ENCODE measurements at places on chromosomes 13 and 19.

DNA sequence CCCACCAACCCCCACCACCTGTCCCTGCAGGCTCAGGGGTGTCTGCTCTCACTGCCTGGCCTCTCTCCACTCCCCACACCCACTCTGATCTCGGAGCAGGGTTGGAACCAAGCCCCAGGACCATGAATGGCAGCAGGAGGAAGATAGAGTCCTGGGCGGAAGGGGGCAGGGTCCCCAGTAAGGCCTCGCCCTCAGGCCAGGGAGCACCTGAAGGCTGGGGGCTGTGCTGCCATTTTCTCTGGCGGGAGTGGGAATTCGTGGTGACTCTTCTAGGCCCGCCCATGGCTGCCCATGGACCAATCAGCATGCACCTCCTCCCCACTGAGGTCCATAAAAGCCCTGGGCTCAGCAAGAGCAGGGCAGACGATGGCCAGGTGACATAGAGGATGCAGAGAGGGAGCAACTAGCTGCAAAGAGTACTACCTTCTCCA, 25.0 kb downstream of the KBTBD6 start:
- no peak for DNase-seq

DNA sequence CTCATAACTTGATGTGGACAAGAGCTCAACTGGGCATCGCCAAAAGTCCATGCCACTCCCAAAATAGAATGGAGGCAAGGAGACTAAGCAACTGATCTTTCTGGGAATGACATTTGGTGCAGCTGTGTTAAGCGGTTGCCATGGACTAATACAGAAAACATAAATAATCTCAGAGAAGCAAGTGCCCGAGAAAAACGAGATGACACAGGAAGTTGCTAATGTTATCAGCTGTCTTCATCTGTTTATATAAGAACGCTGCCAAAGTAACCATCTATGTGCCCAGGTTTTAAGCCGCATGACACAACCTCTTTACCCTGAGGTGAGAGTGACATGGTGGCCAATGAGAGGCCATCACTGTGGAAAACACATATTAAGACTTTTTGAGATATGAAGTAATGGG, 54.9 kb upstream of the SACS start:
- no peak for DNase-seq

DNA sequence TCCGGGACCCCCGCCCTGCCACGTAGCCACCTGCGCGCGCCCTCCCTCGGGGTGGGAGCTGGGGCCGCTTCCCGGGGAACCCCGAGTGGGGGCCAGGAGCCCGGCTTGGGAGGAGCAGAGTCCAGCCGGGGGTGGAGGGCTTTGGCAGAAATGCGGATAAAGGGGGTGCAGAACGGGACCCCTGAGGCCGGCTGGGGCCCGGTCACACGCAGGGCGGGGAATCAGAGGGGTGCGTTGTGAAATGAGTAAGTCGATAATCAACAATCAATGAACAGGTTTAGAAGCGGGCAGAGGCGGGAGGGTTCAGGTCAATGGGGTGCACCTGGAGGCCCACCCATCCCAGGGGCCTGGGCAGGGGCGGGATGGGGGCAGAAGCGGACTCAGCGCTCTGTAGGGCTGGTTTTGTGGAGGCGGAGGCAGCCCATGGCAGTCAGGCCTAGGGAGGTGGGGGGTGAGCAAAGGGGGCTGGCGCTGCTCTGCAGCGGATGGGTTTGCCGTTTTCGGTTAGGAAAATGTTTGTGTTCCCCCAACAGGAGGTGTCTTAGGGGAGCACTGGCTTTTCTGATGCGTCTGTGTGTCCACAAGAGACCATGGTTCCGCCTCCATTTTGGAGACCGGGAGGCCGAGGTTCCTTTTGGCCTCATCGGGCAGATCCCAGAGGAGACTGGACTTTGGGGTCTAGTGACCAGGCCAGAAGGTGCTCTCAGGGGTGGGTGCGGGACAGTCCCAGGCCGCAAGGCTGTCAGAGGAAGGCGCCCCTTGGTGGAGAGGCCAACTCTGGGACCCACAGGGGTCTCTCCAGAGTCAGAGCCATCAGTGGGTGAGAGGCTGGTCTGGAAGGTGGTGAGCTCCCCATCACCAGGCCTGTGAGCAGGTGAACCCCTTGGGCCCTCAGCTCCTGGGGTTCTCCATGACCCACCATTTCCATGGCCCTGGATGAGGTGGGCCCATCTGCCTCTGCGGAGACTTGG, 683 bp upstream of the DIRAS1 start:
- no peak for DNase-seq

- no peak for DNase-seq
Measured at GRCh38 chr13:87131611-87132010, 539.6 kb upstream of the SLITRK5 start.

DNA sequence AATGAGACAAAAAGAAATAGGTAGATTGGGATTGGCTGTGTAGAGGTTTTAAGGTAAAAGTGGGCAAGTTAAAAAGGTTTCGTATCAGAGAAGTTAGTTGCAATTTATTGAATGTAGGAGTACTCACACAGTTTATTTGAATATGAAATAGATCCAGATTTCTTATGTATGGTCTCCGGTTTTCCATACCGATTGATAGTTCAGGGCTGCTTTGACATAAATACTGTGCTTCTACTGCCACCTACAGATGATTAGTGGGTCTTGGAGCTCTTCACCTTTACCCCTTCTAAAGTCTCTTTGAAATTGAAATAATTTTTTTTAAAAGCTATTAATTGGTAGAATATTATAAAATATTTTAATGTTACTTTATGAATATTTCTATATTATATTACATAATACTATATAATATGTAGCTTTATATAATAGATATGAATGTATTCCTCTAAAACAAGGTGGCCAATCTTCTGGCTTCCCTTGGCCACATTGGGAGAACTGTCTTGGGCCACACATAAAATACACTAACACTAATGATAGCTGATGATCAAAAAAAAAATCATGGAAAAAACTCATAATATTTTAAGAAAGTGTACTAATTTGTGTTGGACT, 7.7 kb upstream of the GPR18 start:
- DNase-seq, result no peak

- no peak for DNase-seq
Measured at GRCh38 chr13:98189841-98190505, 12.9 kb upstream of the RNF113B start.

GRCh38 chr13:98515818-98516465, 61.0 kb downstream of the STK24 start:
- DNase-seq, result no peak

DNA sequence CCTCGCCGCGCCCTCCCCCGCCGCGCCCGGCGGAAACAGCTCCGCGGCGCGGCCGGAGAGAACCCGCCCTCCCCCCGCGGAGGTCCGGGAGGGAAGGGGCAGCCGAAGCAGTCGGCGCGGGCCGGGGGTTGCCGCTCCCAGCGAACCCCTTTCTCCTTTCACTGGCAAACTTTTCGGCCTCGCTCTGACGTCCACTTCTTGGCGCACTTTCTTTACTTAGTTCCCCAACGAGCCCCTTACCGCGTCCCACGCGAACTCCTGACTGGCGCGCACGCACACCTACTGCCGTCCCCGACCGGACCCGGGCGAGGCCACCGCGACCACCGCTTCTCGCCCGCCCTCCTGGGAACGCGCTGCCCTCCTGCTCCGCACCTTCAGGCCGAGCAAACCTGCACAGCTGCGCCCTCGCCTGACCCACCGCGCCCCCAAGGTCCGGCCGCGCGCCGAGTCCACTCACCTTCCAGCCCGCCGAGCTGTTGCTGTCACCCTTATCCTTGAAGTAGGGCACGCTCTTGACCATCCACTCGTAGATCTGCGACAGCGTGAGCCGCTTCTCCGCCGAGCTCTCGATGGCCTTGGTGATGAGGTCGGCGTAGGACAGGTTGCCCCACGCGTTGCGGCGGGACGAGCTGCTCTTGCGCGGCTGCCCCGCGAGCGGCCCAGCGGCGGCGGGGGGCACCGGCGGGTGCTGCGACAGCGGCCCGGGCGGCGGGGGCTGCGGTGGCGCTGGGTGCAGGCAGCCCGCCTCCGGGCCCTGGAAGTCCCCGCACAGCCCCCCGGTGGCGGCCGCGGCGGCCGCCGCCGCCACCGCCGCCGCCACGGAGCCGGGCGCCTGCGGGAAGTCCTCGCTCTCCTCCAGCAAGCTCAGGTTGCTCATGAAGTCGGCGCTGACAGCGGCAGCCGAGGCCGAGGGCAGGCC, 1.1 kb downstream of the FOXO1 start:
- DNase-seq, result no peak

DNA sequence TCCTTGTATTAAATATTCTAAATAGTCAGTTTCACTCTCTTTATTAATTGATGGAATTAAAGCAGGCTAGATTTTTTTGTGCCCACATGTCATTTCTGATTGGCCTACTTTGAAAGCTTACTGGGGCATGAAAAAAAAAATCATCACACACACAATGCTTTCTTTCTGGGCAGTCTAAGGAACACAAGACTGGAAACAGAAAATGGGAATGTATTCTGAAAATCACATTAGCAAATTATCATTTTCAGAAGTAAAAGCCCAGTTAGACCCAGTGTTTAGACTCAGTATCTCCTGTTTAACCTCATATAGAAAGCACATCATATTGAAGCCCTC, 339.4 kb downstream of the SPRY2 start:
- no peak for DNase-seq

DNA sequence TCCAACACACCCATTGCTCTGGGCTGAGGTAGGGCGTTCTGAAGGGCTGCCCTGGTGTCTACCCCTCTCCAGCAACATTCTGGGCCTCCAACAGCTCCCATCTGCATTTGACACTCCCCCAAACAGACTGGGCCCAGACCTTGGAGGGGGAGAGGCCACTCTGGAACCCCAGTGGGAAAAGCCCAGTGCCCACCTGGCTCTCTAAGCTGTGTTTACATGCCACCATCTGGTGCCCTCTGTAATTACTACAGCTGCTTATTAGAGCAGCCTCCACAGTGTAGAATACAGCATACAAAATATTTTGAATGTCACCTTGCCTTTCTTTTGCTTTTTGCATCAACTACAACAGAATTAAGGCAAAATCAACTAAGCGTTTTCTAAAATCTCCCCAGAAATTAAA, 35.8 kb upstream of the TM9SF2 start:
- DNase-seq, result no peak

DNA sequence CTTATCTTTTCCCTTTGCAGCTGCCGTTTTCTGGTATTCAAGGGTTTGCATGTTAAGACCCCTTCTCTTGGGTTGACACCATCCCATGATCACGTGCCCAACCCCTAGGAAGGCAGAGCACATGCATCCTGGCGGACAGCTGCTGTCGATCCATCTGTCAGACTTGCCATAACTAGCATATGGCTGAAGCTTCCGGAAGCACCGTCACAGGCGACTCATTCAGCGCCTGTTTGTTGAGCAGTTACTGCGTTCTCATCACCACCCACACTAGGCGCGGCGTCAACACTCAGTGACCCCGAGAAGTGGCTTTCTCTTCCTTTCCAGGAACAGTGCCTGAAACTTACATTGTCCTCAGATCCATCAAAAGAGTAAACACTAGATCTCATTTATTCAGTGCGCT, 93.6 kb downstream of the SOX1 start:
- DNase-seq, result no peak

GRCh38 chr19:45767410-45767880, 1.6 kb downstream of the SIX5 start:
- no peak for DNase-seq

GRCh38 chr19:47730521-47730889, 14.8 kb upstream of the NOP53 start:
- DNase-seq, result no peak

DNA sequence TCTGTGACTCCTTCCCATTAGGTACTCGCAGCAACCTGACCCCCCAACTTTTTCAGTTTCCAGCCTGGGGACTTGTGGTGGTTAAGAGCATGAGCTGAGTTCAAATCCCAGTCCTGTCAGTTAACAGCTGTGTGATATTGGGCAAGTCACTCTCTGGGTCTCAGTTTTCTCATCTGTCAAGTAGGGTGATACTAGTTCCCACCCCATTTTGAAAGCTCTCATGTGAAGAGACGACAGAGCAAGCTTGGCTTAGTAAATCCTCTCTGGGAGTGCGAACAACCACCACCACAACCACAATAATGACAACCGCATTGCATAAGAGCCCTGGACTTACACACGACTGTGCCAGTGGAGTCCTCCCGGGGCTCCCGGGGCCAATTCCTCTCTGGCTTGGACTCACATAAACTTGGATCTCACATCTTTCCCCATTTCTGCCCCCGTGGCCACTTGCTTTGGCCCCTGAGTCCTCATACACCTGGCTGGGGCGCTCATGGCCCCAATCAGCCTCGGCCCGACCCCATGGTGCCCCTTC, 454 bp downstream of the BLVRB start:
- DNase-seq, result no peak

GRCh38 chr13:39684531-39685137, 29.2 kb downstream of the COG6 start:
- no peak for DNase-seq

DNA sequence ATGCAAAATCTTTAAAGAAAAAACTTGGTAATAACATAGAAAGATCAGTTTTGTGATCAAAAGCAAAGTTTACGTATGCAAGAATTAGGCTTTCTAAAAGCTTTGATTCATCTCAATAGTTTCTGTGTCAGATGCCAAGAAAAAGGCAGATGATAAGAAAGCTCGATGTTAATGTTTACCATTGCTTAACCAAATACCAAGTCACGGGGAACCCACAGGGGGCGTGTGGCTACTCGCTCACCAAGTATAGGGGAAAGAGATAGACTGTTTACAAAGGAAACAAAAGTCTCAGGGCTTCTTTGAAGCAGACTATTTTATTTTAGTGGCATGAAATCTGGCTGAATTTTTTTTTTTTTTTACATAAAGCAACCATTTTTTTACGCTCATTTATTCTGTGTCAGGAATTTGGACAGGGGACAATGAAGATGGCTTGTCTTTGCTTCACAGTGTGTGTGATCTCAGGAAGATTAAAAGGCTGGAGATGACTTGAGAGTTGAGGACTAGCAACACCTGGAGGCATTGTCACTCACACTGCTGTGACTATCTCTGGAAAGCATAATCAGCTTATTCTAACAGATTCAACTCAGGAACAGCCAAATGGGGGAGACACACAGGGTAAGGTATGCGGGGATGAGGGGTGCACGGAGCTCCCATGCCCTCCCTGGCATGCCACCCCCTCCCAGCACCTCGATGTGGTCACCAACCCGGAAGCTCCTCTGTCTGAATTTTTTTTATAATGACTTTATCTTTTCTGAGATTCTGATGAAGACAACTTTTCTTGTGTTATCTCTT, 24.9 kb downstream of the RCBTB1 start:
- DNase-seq, result no peak

- DNase-seq, result no peak
Measured at GRCh38 chr13:111637365-111637764, 316.9 kb downstream of the TEX29 start.

DNA sequence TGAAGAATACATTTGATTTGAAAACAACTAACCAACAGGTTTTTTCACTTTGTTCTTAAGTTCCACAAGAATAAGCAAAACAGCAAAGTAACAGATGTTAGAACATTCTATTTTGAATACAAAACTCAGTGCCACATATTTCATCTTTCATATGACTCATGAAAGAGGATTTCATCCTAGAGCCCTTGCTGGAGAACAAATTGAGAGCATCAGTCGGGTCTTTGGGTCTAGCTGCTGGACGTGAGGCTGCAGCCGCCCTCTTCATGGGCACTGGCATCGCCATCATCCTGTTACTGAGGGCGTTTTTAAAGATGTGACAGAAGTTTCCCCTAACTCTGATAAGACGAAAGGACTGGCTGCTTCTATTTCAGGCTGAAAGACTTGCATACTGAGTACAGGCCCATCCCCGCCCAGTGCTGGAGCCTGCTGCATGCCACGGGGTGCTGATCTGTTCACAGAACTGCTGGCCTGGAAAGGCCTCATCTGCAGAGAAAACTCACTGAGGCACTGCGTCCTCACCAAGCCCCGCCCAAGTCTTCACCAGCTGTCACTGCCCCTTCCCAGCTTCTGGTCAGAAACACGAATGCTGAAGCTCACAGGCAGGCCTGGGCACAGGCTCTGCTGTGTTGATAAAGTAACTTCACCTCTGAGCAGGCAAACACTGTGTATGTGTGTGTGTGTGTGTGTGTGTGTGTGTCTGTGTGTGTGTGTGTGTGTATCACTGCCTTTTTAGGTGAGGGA, 101.4 kb downstream of the TUBGCP3 start:
- no peak for DNase-seq

Measured in cerebellar nuclear complex (tissue), 1 donor.